ENCODE measurements at places on chromosomes 3 and 15.

DNA sequence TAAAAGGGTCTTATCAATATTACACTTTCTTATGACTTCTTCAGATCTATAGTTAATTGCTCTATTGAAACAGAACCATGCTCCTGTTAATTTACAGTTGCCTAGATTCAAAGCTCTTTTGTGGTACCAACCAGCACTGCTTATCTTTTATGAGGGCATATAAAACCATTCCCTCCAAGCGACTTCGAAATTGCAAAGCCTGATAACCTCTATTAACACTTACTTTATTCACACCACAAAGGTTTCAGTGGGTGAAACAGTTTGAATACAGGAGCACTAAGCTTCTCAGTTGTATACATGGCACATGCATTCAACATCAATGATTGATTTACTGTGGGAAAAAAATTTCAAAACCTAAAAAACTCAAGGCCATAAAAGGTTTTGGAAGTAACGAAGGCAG, 74.9 kb upstream of the PPIB start:
- no peaks in the 10 kb centered on the region for H3K27me3 ChIP-seq
- no peak overlapping the region for H3K27ac ChIP-seq
- no peak for DNase-seq
- H3K4me1 ChIP-seq = peaks cover 51% of the 10 kb centered on the region
- peaks cover 16% of the 10 kb centered on the region for H3K36me3 ChIP-seq
- H3K4me3 ChIP-seq = no peak overlapping the region

DNA sequence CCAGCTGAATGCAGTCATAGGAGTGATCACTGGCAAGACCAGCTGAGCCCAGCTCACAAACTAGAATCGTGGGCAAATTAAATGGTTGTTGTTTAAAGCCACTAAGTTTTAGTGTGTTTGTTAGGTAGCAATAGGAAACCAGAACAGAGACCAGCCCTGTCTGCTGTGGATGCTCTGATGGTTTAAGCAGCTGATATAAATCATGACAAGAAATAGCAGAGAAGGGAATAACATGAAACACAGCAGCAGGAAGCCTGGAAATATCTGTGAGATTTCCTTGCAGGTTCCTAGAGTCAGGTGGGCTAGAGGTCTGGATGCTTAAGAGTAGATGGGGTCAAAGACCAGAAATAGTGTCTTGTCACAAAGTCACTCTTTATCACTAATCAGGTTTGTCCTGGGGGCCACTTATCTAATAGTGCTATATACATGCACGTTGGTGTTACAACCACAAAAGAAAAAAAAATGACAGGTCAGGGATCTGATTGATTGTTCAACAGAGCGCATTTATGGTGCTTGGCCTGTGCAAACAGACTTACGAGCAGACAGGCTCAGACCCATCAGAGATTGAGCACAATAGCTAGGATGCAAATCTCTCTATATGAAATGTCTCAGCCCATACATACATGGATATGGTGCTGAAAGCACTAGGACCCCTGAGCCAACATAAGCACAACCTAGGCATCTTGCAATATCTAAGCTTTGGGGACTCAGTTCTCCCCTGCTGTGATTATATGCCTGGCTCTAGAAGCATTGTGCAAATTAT, 967.7 kb downstream of the AGBL1 start:
- no peaks in the 10 kb centered on the region for H3K36me3 ChIP-seq
- H3K4me1 ChIP-seq = no peaks in the 10 kb centered on the region
- H3K27ac ChIP-seq = no peak overlapping the region
- no peak overlapping the region for H3K4me3 ChIP-seq
- no peak for DNase-seq
- peaks cover 16% of the 10 kb centered on the region for H3K27me3 ChIP-seq

DNA sequence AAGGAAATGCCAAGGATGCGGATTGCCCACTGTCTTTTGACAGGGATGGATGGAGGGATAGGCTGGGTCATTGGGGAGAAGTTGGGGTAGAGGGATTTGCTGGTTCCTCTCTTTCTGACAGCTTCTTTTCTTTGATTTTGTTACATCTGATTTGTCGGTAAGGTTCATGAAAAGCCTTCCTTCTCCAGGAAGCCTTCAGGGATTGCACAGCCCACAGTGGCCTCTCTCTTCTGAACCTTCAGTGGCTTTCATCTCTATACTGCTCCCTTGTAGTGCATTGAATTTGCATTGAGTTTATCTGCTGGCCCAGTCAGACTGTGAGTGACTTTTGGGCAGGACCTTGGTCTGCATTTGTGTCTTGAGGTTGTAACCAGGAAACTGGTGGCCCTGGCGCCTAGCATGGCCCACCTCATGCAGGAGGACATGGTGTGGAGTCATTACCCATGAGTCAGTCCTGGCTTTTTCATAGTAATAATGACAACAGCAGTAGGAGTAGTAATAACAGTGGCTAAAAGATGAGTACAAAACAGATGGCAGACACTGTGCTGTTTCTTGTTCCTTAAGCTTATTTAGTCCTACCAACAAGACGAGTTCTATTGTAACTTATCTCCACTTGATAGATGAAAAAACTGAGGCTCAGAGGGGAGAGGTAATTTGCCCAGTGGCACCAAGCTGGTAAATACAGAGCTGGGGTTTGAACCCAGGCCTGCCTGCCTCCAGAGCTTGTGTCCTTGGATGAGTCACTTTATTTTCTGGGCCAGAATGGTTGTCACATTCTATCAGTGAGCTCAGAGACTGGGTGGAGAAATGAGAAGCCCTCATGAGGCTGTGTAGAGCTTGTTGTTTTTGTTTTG, 28.4 kb downstream of the SMAD6 start:
- DNase-seq = no peak
- no peak overlapping the region for H3K4me3 ChIP-seq
- H3K27ac ChIP-seq = no peak overlapping the region
- peaks cover under 1% of the 10 kb centered on the region for H3K27me3 ChIP-seq
- H3K36me3 ChIP-seq = no peaks in the 10 kb centered on the region
- H3K4me1 ChIP-seq = no peaks in the 10 kb centered on the region

GRCh38 chr3:18070231-18070630, 327.8 kb upstream of the TBC1D5 start:
- H3K27ac ChIP-seq = no peak overlapping the region
- H3K4me1 ChIP-seq = no peaks in the 10 kb centered on the region
- DNase-seq = no peak

GRCh38 chr15:69451951-69452691, 497 bp upstream of the RPLP1 start:
- H3K4me1 ChIP-seq = peaks cover 41% of the 10 kb centered on the region
- no peaks in the 10 kb centered on the region for H3K27me3 ChIP-seq
- H3K36me3 ChIP-seq = peaks cover 13% of the 10 kb centered on the region

GRCh38 chr3:132900481-132900880, 137.7 kb upstream of the TMEM108 start:
- DNase-seq = no peak
- no peak overlapping the region for H3K4me3 ChIP-seq
- H3K27me3 ChIP-seq = peaks cover 1% of the 10 kb centered on the region

GRCh38 chr15:88920186-88920891, 7.2 kb upstream of the MFGE8 start:
- H3K36me3 ChIP-seq = no peaks in the 10 kb centered on the region
- peaks cover 4% of the 10 kb centered on the region for H3K27me3 ChIP-seq
- H3K4me1 ChIP-seq = no peaks in the 10 kb centered on the region
- DNase-seq = no peak

DNA sequence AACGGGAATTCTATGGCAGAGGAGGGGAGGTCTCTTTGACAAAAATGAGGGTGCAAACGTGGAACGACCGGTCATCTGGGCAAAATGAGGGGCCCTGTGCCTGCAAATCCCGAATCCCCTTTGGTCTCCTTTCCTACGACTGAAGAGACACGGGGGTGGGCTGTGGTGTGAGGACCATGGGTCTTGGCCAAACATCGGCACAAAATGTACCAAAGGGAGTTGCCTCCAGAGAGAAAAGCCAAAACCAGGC, 498 bp downstream of the ZNF280D start:
- H3K4me3 ChIP-seq = peak overlapping the region; percentile 97
- H3K36me3 ChIP-seq = peaks cover 7% of the 10 kb centered on the region
- peaks cover 16% of the 10 kb centered on the region for H3K4me1 ChIP-seq
- H3K27me3 ChIP-seq = no peaks in the 10 kb centered on the region
- DNase-seq = no peak

GRCh38 chr15:60347480-60348049, 50.2 kb downstream of the ANXA2 start:
- no peak for DNase-seq
- H3K4me1 ChIP-seq = no peaks in the 10 kb centered on the region
- no peak overlapping the region for H3K27ac ChIP-seq
- H3K4me3 ChIP-seq = no peak overlapping the region

GRCh38 chr3:28018925-28019718, 222.3 kb upstream of the CMC1 start:
- no peak overlapping the region for H3K4me3 ChIP-seq
- peaks cover 8% of the 10 kb centered on the region for H3K36me3 ChIP-seq
- H3K27me3 ChIP-seq = no peaks in the 10 kb centered on the region
- DNase-seq = no peak

DNA sequence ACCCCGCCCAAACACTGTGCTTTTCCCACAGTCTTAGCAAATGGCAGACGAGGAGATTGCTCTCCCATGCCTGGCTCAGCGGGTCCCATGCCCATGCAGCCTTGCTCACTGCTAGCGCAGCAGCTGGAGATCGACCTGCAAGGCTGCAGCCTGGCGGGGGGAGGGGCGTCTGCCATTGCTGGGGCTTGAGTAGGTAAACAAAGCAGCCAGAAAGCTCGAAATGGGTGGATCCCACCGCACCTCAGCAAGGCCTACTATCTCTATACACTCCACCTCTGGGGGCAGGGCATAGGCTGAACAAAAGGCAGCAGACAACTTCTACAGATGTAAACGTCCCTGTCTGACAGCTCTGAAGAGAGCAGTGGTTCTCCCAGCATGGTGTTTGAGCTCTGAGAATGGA, 27.2 kb upstream of the WDR5B start:
- peaks cover 34% of the 10 kb centered on the region for H3K36me3 ChIP-seq
- no peak overlapping the region for H3K4me3 ChIP-seq
- peaks cover 10% of the 10 kb centered on the region for H3K4me1 ChIP-seq
- no peak for DNase-seq
- H3K27me3 ChIP-seq = no peaks in the 10 kb centered on the region

- DNase-seq = no peak
- no peaks in the 10 kb centered on the region for H3K36me3 ChIP-seq
Observed at GRCh38 chr3:149812165-149812605, 830 bp upstream of the RNF13 start.

- no peak overlapping the region for H3K4me3 ChIP-seq
- DNase-seq = no peak
- no peaks in the 10 kb centered on the region for H3K36me3 ChIP-seq
- H3K4me1 ChIP-seq = no peaks in the 10 kb centered on the region
Observed at GRCh38 chr3:80097674-80098073, 329.9 kb upstream of the ROBO1 start.

DNA sequence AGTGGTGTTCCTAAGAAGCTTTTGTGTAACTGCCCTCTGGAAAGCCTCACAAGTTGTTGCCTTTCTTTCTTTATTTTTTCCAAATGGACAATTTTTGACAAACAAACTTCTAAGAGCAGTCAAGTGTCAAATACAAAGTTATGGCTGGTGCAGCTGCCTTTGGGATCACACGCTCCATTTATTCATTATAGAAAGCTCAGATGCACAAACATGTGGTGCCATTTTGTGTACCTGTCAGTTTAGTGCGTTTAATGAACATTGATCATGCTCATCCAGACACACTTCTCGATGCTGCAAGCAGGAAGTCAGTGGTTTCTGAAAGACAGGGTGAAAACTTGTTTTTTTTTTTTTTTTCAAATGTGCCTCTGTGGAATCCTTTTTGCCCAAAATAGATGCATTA, 324.5 kb downstream of the CNTN4 start:
- H3K27me3 ChIP-seq = no peaks in the 10 kb centered on the region
- H3K4me1 ChIP-seq = no peaks in the 10 kb centered on the region
- no peak for DNase-seq
- H3K27ac ChIP-seq = no peak overlapping the region
- no peak overlapping the region for H3K4me3 ChIP-seq
- H3K36me3 ChIP-seq = no peaks in the 10 kb centered on the region

DNA sequence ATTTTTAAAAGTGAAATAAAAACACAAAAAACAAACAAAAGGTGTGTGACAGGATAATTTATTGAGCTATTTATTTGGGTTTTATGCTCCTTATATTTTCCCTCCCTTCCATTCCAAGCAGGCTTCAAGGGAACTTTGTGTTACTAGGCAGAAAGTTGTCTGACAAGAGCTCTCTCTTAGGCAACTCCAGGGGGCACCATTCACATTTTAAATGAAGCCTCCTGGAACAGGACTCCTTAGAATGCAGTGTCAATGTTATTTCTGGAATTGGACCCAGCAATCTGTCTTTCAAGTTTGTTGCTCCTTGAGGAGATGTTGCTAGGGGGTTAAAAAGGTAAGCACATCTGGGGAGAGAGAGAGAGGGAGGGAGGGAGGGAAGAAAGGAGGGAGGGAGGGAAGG, 5.4 kb upstream of the RFX7 start:
- no peak for DNase-seq
- peaks cover 14% of the 10 kb centered on the region for H3K27me3 ChIP-seq
- peaks cover 23% of the 10 kb centered on the region for H3K4me1 ChIP-seq
- no peaks in the 10 kb centered on the region for H3K36me3 ChIP-seq
- no peak overlapping the region for H3K27ac ChIP-seq
- no peak overlapping the region for H3K4me3 ChIP-seq

GRCh38 chr15:95284492-95284891, 1046.0 kb upstream of the NR2F2 start:
- no peaks in the 10 kb centered on the region for H3K36me3 ChIP-seq
- H3K4me1 ChIP-seq = peaks cover 10% of the 10 kb centered on the region
- no peak overlapping the region for H3K4me3 ChIP-seq
- H3K27ac ChIP-seq = no peak overlapping the region
- no peak for DNase-seq

DNA sequence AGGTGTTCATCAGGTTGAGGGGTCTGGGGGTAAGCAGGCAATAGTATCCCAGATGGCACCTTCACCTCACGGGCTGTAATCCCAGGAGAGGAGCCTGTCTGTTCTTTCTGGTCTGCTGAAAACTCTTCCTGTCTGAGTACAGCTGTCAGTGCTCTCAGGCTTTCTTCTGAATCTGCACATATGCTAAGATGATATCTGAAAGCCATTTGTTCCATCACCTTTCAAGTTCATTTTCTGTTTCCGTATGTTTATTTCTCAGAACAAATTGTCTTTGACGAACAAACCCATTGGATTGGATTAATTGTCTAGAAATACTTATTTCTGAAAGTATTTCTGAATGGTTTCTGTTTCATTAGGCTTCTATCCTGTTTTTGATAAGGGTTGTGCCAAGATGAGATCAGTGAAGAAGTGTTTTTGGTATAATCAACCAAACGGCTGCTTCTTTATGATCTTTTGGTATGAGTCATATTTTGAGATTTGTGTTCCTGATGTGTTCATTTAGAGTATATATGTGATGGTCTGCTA, 13.3 kb downstream of the ZNF592 start:
- H3K27me3 ChIP-seq = no peaks in the 10 kb centered on the region
- H3K4me1 ChIP-seq = peaks cover 32% of the 10 kb centered on the region
- DNase-seq = no peak
- H3K36me3 ChIP-seq = peaks cover 3% of the 10 kb centered on the region
- no peak overlapping the region for H3K27ac ChIP-seq

DNA sequence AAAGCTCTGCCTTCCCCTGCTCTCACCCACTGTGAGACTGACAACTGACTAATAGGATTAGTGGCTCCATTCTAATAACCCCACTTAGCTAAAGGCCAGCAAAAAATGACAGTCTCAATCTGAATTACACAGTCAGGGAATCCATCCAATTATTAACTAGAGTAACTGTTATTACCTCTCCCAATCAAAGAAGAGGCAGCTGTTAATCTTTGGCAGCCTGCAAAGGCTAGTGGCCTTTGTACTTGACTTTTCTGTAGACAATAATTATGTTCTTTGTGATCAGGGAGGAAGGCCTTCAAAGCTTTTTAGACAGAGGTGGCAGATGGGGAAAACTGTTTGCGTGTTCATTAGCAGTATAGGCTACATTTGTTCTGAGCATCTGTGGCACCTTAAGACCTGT, 177.7 kb downstream of the ISL2 start:
- H3K27me3 ChIP-seq = no peaks in the 10 kb centered on the region
- no peaks in the 10 kb centered on the region for H3K4me1 ChIP-seq
- DNase-seq = no peak
- no peak overlapping the region for H3K4me3 ChIP-seq
- peaks cover 10% of the 10 kb centered on the region for H3K36me3 ChIP-seq
- H3K27ac ChIP-seq = no peak overlapping the region
